ENCODE measurements at places on chromosomes 16 and 17.
A peak's percentile ranks its signal among the peaks of the same experiment; 100 is the strongest.

DNA sequence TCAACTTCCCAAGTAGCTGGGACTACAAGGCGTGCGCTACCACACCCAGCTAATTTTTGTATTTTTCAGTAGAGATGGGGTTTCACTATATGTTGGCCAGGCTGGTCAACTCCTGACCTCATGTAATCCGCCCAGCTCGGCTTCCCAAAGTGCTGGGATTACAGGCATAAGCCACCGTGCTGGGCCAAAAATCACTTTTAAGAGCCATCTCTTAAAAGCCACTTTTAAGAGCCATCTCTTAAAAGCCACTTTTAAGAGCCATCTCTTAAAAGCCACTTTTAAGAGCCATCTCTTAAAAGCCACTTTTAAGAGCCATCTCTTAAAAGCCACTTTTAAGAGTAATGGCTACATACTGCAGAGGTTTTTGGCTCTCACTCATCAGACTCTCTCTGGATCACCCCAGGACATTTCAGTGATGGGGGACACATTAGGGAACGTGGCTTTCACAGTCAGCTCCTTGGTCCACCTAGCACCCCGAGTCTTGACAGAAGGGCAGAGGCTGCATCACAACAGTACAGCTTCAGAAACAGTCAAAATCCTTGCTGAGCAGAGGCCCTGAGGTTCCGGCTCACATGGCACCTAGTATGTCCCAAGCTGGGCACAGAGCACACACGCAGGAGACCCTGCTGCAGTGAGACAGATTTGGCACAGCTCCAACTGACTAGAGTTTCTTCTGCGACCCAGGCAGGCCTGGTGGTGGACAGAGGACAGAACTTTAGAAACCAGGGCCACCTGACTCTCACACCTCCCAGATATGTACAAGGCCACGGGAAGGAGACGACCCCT, 23.6 kb downstream of the RANBP10 start:
- DNase-seq = peak; percentile 39

- peak; percentile 81 for DNase-seq
Measured at GRCh38 chr16:15874745-15875314, 13.6 kb downstream of the CEP20 start.

- no peak for DNase-seq
Measured at GRCh38 chr16:66155933-66156332, 210.6 kb upstream of the CDH5 start.

DNA sequence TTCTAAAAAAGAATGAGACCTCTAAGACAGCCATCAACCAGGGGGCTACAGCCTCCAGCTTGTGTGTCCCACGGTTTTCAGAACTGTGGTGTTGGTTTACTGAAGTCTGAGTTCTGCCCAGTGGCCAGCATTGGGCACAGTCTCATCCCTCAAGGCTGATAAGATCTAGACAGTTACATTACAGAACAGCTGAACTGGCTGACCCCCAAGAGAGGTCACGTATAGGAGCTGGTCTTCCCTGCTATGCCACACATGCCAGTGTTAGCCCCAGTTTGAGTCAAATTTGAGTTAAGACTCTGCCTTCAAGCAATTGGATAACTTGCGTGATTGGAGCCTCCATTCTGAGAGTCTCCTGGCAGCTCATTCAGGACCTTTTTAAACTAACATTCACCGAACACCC, 14.8 kb upstream of the NUP93 start:
- peak; percentile 61 for DNase-seq

DNA sequence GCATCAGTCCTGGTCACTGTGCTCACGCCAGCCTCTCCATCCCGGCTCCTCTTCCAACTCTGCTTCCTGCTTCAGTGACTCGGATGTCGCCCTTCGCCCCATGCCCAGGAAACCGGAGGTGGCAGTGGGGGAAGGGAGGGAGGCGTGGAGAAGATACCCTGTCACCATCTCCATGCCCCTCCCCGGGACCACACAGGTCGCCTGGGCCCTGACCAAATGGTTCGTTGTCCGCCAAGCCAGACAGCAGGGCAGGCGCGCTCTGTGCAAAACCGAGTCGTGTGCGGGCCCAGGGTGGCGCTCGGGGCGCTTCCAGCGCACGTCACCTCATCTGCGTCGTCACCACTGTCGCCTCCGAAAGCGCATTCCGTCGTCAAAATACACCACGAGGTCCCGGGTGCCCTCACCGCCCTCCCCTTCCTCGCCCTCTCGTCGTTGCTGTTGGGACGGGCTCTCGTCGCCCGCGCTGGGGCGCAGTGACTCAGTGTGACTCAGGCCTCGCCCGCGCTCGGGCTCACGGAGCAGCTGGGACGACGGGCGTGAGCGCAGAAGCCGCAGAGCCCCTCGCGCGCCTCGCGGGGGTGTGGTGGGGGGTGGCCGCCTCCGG, 39.2 kb downstream of the ZNF778 start:
- DNase-seq = peak; percentile 75

GRCh38 chr17:34511931-34512330, 67.5 kb upstream of the TMEM132E start:
- peak; percentile 9 for DNase-seq

DNA sequence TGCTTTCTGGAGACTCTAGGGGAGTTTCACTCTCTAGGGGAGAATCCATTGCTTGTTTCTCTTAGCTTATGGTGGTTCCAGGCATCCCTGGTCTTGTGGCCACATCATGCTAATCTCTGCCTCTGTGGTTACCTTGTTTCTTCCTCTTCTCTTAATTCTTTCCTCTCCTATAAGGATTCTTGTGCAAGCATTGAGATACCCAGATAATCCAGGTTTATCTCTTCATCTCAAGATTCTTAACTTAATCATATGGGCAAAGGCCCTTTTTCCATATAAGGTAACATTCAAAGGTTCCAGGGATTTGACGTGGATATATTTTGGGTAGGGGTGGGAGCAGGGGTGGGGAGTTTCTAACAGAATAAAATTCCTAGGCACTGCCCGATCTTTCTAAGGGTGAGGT, 32.6 kb downstream of the FAM20A start:
- DNase-seq = no peak

DNA sequence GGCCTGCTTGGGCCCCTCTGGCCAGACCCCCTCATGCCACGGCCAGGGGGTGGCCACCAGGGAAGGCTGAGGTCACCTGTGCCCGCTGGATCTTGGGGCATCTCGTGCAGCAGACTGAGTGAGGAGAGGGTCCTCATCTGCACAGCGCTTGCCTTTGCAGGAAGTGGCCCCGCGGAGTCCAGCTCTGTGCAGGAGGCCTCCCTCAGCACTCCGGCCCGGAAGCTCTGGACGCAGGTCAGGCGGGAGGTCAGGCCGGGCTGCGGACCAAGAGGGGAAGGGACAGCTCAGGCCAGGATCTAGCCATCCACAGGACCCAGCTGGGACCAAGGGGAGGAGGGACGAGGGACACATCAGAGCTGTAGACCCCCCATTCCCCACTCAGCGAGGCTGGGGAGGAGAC, 72.4 kb downstream of the LITAF start:
- no peak for DNase-seq

DNA sequence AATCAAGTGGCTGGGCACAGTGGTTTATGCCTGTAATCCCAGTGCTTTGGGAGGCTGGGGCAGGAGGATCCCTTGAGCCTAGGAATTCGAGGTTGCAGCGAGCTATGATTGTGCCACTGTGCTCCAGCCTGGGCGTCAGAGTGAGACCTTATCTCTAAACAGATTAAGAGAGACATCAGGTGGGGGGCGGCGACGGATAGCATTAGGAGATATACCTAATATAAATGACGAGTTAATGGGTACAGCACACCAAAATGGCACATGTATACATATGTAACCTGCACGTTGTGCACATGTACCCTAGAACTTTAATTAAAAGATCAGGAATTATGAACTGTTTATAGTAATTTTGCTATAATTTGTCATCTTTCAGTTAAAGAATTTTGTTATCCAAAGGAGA, 10.3 kb downstream of the RAD51C start:
- no peak for DNase-seq

DNA sequence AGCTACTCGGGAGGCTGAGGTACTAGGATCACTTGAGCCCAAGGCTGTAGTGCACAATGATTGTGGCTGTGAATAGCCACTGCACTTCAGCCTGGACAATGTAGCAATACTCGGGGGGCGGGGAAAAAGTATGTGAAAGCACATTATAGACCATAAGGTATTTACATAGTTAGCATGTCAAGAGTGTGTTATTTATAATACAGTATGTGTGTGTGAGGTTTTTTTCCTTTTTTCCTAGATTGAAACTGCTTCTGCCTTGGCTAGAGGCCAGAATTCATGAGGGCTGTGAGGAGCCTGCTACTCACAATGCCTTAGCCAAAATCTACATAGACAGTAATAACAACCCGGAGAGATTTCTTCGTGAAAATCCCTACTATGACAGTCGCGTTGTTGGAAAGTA, 30.5 kb downstream of the PTRH2 start:
- DNase-seq = no peak

- DNase-seq = no peak
Measured at GRCh38 chr16:1002399-1003166, 21.0 kb downstream of the SOX8 start.

GRCh38 chr16:78851266-78851665, 749.3 kb downstream of the MAF start:
- no peak for DNase-seq

All from hematopoietic multipotent progenitor cell treated with erythropoietin and hydrocortisone succinate and interleukin-3 and kit ligand, for 6 days (in vitro differentiated cells).